SK-MEL-5 (cell line): ENCODE measurements at places on chromosomes 7 and 10. TPM values are rescaled to one million over a fixed set of nuclear protein-coding genes. Genes with fewer than 3 reads are reported as not detected.

GRCh38 chr7:129872054-129872453 is 80.7 kb downstream of the UBE2H start:
- peak; percentile 23 for DNase-seq

DNA sequence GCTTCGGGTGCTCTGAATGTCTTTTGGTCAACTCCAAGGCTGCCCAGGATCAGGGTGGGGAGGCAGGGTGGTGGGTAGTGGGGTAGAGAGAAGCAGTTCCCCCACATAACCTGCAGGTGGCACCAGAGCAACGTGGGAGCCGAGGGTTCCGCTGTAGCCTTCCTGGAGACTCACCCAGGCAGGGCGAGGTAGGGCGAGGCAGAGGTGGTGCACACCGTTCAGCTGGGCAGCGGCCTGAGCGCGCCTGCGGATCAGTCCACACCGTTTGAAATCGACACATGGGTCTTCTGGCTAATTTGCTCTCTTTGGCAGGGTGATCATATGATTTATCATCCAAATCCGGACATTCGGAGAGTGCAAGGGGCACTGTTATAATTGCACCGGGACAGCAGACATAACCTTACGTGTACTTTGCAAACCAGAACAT is 41.4 kb upstream of the MAP3K8 start:
- DNase-seq, result peak; percentile 71

- DNase-seq, result no peak
Measured at GRCh38 chr10:33114451-33114952, 156.5 kb upstream of the ITGB1 start.

DNA sequence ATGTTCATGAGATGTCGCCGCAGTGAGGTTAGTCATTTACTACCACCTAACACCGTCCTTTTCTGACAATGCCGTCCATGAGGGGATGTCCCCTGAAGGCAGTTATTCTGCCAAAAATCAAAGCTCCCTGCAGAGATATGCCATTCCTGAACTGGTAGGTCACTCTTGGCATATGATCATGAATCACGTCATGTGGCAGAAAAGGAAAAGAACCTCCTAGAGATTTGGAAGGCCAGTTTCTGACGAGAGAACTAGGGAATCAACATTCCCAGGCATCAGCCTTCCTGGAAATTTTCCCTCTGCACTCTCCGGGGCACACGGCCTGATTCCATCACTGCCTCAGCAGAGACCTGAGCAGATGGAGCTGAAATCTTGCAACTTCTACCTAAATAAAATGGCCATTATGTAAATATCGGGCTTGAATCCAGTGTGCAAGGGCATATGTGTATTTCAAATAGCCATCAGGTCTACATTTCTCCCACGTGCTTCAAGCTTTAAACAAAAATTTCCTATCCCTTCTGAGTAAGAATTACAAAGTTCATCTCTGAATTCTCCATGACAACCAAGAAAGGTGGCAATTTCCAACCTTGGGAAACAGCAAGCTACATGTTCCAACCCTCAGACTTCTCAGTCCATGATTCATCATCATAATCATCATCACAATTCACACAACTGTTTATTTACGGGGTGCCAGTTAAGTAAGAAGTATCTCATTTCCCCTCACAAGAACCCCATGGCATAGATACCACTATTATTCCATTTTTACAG is 46.5 kb downstream of the AMPH start:
- DNase-seq, result no peak

DNA sequence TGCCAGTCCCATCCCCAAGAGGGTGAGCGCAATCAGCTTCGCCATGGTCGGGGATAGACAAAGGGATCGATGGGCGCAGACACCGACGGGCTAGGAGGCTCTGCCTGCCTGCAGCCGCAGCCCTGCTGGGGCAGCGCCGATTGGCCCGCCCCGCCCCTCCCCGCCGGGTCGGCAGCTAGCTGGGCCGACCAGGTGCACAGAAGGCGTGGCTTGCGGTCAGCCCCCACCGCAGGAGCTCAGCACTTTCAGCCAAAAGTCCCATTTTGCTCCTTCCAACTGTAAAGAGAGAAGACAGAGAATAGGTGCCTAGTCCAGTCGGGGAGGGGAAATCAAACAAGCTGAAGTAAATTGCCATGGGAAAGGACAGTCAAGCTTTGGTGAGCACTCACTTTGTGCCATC is at the start of gene PON1:
PON1 (minus strand) TSS at position 102 of the 400 bp plus-strand sequence; CDS start at position 45, 57 bp downstream.
- DNase-seq, result no peak

DNA sequence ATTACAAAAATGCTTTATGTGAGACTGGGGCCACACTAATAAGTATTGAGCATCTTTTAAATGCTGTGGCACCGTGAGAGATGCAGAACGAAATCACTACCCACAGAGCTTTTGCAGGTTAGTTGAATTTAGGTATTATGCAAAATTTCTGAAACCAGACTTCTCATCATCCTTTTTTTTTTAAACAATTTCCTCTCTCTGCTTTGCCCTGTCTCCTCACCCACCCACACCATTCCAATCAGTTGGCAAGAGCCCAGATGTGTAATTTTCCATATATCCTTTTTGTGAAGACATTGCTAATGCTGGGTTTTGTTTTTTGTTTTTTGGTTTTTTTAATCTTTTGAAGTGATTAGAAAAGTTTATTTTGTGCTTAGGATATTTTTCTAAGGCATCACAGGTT is 1.1 kb downstream of the YAE1 start:
- DNase-seq, result no peak

DNA sequence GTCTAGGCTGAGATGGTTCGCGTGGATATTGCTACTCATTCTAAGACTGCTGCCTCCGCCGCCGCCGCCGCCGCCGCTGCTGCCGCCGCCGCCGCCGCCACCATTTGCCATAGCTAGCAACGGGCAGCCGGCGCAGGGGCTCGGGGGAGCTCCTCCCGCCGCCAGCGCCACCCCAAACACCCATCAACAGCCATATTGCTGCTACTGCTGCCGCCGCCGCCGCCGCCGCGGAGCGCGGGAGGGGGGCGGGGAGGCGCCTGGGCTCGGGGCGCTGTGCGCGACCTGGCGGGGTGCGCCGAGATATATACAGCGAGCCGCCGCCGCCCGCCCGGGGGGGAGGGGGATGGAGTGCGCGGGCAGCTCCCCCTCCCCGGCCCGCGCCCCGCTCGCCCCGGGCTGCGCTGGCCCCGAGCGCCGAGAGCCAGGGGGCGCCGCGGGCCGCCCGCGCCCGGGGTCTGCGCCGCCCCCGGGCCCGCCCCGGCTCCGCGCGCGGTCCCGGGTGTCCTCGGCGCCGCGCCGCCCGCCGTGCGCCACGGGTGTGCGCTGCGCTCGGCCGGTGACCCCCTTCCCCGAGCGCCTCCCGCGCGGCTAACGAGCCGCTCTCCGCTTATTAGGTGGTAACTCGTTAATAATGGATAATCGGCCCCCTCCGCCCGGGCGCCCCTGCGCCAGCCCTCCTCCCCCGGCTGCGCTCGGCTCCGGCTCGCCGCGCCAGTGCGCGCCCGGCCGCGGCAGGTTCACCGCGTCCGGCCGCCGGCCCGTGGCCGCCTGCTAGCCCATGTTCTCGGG is at the start of gene KCNMA1:
KCNMA1 (minus strand) TSS at position 277 of the 789 bp plus-strand sequence.
- DNase-seq, result no peak

The MUC12 gene
- not detected in 2 replicates for total RNA-seq

The HYAL4 gene
- total RNA-seq, result not detected in 2 replicates
